Fibroblast of the aortic adventitia (primary cell): ENCODE measurements at places on chromosomes 13 and 19. TPM values are rescaled to one million over a fixed set of nuclear protein-coding genes. Genes with fewer than 3 reads are reported as not detected.

The TTC9B gene
- not detected in 2 replicates for total RNA-seq

The GJA3 gene
- 0.82 and 0.90 TPM in 2 replicates for total RNA-seq

- peak; percentile 59 for DNase-seq
Observed at GRCh38 chr19:934865-935479, 9.1 kb downstream of the ARID3A start.

- no peak for DNase-seq
Observed at GRCh38 chr19:8576273-8576993, 809 bp downstream of the MYO1F start.

DNA sequence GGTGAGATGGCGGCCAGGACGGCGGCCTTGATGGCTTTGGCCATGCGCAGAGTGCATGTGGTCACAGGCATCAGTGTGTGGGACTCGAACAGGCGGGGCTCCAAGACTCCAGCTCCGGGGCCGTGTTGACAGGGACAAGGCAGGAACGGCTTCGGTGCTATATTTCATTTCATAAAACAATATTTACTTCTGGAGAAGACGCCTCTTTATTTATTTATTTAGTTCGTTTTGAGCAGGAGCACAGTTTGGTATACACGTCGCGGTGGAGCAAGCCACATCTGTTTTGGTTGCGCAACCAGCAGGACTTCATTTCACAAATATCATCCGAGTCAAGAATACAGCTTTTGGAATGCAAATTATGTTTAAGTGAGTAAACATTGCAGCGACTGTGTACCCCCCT lies 166.7 kb upstream of the TSHZ3 start:
- no peak for DNase-seq
